Activated T-helper 1 cell treated with anti-CD3 and anti-CD28 coated beads, Interleukin-2, amount 50 U/mL, for 16 hours (primary cell): ENCODE measurements at places on chromosomes 7 and 10.

GRCh38 chr7:101857358-101857811 is 40.0 kb downstream of the CUX1 start:
- no peak for DNase-seq

DNA sequence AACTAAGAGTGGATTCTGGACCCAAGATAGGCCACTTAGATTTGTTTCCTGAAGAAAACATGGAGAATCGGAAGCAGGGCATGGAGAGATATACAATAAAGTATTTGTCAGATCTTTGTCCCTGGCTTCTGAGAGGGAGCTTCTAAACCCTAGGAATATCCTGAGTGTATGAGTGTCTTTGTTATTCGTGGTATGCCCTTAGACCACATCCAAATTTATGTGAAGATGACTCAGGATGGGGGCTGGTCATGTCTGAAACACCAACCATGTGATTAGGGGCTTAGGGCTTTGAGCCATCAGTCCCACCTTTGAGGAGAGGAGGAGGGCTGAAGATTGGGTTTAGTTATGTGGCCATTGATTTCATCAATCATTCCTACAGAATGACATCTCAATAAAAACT is 69.7 kb upstream of the PLPP4 start:
- DNase-seq, result no peak

DNA sequence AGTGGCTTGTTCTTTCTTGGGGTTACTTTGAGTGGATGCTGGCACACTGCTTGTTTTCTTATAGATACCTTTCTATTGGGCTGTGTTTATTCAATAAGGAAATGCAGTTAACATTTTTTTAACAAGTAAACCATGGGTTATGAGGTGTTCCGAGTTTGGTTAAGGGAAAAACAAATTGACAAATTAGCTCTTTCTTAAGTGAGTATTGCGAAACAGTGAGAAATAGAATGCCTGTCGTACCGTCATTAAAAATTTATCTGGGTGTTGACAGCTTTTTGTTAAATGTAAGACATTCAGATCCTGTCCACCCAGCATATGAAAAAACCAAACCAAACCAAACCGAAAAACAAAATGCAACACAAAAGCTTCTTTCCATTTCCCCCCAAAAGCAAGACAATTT is 6.2 kb downstream of the CUX1 start:
- no peak for DNase-seq

- DNase-seq, result peak; percentile 96
Measured at GRCh38 chr7:107743567-107744344, at the start of gene CBLL1. Gene CBLL1, plus strand, starts transcription at chr7:107744142. Its CDS starts 22 bp downstream, at chr7:107744164.

- DNase-seq, result no peak
Measured at GRCh38 chr7:156496363-156496769, 144.2 kb upstream of the RNF32 start.

DNA sequence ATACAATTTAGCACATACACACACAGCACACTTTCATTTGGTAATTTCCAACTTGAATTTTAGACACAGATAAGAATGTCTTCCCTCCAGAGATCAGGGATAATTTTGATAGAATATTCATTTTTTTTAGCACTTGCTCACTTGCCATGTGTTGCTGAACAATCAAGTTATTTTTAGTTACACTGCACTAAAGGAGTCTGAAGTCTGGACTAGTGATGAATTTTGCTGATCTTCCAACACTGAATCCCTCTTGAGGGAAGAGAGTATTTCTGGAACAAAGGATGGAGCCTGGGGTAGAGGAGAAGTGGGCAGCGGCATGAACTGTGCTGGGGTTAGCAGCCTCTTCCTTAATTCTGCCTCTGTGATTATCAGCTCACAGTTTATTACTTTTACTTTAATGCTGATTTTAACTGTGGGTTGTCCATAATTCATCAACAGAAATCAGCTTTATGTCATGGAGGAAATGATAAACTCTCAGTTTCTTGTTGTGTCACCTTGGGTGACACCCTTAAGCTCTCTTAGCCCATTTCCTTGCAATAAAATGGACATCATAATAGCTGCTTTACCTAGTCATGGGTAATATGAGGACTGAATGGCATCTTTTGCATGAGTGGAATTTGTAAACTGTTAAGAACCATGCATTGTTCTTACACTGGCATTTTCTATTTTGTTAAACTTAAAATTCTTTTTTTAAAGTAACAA is 32.1 kb downstream of the SGPL1 start:
- DNase-seq, result no peak

DNA sequence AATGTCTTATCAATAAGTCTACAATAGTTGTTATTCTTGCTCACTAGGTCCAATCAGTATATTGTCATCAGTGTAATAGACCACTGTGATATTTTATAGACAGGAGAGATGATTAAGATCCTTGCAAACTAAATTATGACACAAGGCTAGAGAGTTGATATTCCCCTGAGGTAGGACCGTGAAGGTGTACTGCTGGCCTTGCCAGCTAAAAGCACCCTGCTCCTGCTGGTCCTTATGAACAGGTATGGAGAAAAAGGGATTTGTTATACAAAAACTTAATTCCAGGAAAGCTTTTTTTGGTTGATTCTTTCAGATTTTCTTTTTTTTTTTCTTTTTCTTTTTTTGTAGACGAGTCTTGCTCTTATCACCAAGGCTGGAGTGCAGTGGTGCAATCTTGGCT is 16.8 kb upstream of the TMEM213 start:
- no peak for DNase-seq

GRCh38 chr7:22786290-22786932 is 36.2 kb downstream of the TOMM7 start:
- DNase-seq, result no peak

GRCh38 chr10:92240289-92241157 is 50.4 kb downstream of the CPEB3 start:
- DNase-seq, result no peak

DNA sequence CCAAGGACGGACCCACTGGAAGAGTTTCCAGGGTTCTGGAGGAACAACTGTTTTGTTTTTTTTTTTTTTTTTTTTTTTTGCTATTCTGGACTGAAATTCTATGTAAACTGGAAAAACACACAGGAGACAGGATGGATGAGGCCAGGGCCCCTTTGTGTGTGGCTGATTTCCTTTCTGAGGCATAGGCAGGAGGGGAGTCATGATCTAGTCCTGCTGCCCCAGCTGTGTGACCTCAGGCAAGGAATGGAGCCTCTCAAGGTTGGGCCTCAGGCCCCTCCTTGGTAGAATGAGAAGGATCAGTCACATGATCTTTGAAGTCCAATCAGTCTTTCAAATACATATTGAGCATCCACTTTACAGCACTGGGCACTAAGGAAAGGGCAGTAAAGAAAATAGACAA is 87.6 kb downstream of the SH3PXD2A start:
- no peak for DNase-seq

DNA sequence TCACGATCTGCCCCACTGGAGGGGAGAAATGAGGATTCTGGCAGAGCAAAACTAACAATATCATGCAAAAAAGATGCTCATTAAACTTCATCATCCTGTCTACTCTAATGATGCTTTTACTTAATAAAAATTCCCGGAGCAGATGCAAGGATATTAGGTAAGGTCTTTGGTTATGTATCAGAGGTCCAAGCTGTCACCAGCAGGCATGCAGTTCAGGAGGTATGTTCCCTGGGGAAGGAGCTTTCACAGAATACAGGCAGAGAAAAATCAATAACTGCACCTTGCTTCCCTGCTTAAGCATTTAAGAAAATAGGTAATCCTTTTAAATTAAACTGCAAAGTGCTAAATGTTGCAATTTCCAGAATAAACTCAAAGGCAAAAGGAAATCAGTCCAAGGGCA is 81.6 kb upstream of the C1QL3 start:
- DNase-seq, result no peak

- DNase-seq, result no peak
Measured at GRCh38 chr7:23542752-23543151, 11.0 kb upstream of the TRA2A start.
